ENCODE measurements at places on chromosomes 5 and 9.

- no peak for DNase-seq
These were observed 202.7 kb upstream of the RGMB start for GRCh38 chr5:98570661-98571191.

GRCh38 chr9:98009936-98010335, 26.8 kb downstream of the ANP32B start:
- DNase-seq = no peak

- no peak for DNase-seq
These were observed 291.2 kb downstream of the BRINP1 start for GRCh38 chr9:119078015-119078414.

GRCh38 chr5:42993516-42994245, 46.4 kb downstream of the ANXA2R start:
- no peak for DNase-seq

GRCh38 chr5:39716532-39717028, 291.8 kb upstream of the DAB2 start:
- peak; percentile 9 for DNase-seq

GRCh38 chr9:37730256-37730655, 23.3 kb upstream of the TRMT10B start:
- DNase-seq = no peak

- no peak for DNase-seq
These were observed 23.8 kb downstream of the POLR1E start for GRCh38 chr9:37509536-37509935.

DNA sequence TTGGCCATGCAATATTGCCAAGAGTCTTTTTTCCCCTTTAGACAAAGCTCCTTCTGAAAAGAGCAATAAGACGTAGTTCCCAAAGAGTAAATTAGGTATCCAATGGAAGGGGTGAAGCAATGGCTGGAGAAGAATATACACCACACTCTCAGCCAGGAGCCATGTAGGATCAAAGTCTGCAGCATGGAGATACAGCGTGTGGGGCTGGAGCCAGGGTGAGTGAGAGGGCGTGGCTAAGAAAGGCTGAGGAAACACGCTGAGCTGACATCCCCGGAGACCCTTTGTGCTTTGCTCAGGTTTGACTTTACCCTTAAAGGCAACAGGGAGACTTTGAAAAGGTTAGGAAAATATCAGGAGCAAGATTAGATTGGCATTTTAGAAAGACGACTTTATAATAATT, 87.1 kb upstream of the ELL2 start:
- DNase-seq = no peak

GRCh38 chr5:14465116-14465515, 116.5 kb upstream of the OTULINL start:
- DNase-seq = no peak

- DNase-seq = no peak
These were observed 681 bp upstream of the TMEFF1 start for GRCh38 chr9:100472268-100472667.

DNA sequence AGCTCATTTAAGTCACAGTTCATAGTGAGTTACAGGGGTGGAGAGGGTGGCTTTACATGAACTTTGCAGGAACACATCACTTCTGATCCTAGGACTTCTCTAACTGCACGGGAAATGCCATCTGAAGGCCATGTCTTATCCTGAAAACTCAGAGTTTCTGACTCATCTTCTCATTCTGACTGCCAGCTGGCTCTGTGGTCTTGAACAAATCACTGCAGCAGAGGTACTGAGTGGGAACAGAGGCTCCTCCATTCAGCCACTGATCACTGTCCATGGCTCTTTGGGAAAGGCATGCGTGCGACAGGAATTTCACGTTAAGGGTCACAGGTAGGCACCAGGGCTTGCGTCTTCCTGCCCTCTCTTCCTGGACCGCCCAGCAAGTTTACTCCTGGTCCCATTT, 114.6 kb upstream of the LRRTM2 start:
- no peak for DNase-seq

DNA sequence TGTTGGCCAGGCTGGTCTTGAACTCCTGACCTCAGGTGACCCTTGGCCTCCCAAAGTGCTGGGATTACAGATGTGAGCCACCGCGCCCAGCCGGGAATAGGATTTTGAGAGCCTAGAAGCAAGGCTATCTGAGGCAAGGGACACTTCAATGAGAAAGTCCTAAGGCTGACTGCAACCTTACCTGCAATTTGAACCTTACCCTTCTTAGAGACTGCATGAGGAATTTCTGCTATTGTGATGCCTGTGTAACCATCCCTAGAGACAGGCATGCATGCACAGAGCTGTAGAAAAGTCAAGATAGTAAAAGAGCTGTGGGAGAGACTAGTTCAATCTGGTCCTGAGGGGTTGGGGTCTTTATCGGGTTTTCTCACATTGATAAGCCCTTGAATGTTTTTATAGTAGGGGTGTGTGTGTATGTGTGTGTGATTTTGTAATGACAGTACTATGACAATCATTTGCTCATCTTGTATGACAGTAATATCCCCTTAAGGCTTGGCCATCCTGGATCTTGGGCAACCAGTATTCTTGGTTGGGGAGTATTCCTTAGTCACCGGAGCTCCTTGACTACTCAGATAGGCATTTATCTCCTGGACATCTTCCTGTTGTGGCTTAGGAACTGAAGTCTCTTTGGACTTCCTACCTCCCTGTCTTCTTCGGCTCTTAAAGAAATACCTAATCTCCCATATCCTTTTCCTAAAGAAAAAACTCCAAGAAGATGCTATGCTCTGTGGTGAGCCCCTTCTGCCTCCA, 11.2 kb downstream of the DNAJB5 start:
- no peak for DNase-seq

DNA sequence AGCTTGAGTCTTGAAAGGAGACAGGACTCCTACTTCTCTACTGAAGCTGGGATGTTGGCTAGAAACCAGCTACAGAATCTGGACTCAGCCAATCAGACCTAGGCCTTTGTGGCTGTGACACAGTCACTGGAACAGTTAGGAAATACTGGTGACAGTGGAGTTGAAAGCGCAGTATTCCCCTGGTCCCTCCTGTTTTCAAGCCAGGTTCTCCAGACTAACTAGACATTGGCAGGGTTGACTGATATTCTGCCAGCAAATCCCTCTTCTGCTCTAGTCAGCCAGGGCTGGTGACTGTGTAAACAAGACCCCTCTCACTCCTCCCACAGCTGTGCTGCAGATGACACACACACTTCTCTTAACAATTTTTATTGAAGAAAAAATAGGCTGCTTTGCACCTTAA, 8.7 kb downstream of the SHROOM1 start:
- DNase-seq = no peak

- no peak for DNase-seq
These were observed 36.0 kb downstream of the RCL1 start for GRCh38 chr9:4828761-4829160.

DNA sequence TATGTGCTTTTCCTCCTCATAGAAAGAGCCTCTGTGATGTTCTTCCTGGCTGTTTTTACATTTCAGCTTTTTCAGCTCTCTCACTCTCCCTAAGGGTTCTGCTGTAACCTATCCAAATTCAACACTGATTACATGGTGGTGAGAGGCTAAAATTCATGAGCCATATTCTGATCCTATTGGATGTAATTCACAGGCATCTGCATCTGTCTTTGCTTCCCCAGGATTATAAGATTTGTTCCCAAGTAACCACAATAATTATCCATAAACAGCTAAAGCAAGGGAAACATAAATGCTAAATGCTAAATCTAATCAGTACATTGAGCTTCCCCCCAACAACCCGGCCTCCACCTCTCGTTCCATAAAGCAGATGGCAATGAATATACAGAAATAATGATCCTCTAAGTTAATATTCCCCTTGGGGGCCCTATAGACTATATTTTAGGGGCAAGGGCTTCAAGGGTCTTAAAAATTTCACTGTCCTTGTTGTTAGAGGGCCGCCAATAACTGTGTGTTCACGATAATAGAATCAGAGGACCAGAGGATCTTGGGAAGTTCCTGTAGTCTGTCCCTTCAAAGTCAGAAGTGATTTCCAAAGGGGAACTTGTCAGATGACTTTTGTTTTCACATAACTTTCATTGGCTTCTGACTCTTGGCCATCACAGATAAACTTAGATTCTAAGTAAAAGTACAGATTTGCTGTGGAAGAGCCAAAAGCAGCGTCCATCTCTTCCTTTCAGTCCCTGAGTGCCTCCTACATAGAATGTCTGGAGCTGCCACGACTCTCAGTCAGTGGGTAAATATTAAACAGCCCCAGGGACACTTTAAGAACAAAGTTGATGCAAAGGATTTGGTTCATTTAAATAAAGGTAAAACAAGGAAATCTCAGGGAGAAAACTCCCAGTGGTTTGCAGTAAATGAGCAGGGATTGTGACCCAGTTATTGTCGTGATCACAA, 125.6 kb downstream of the ALDH1A1 start:
- DNase-seq = no peak

- DNase-seq = no peak
These were observed 331.8 kb downstream of the KDM4C start for GRCh38 chr9:7089406-7090193.

- no peak for DNase-seq
These were observed 2.2 kb upstream of the SLC38A9 start for GRCh38 chr5:55714339-55714738.

DNA sequence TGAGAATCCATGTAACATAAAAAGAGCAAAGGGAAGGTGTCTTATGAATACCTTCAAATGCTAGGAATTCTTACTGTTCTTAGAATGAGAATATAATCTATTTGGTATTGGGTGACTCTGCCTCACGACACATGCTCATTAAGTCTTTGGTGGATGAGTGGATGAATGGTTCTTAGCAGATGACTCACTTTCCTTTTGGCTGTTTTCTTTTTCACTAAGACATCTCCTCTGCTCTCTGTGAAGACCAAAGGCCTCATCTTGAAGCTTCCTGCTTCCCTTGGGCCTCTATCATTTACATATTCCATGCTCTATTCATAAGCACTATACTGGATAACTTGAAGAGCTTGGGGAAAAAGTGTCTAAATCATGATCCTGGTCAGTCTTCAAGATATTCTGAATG, 468.1 kb downstream of the SPATA31D1 start:
- DNase-seq = no peak

GRCh38 chr9:125851979-125852378, 104.8 kb downstream of the PBX3 start:
- no peak for DNase-seq

DNA sequence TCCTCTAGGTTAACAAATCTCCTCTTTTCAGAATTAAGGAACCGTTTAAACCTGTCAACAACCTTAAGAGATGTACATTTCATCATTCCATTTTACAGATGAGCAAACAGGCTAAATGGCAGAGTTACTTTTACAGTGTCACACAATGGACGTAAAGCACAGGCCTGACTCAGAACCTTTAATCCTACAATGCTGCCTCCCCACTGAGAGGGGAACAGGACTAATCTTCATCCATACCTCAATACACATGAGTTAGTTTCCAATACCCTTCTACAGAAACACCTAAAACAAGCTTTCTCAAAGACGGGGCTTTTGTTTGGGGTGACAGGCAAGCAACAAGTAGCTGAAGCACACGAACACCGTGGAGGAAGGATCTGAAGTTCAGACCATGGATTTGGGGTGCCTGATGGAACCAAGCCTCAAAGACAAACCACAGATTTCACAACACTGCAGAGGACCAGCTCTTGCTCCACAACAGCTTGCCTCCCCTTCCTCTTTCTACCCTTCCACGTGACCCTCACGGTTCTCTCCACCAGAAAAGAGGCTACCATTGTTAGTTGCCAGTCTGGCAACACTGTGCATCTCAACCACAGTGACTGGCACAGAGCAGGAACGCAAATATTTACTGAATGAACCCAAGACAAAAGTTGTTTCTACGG, 1.8 kb downstream of the RNF130 start:
- DNase-seq = no peak

- no peak for DNase-seq
These were observed 27.5 kb downstream of the CORO2A start for GRCh38 chr9:98164912-98165311.

- DNase-seq = no peak
These were observed 149.7 kb upstream of the EFNA5 start for GRCh38 chr5:107820429-107820828.

- no peak for DNase-seq
These were observed 249.6 kb downstream of the NSG2 start for GRCh38 chr5:174294891-174295620.

DNA sequence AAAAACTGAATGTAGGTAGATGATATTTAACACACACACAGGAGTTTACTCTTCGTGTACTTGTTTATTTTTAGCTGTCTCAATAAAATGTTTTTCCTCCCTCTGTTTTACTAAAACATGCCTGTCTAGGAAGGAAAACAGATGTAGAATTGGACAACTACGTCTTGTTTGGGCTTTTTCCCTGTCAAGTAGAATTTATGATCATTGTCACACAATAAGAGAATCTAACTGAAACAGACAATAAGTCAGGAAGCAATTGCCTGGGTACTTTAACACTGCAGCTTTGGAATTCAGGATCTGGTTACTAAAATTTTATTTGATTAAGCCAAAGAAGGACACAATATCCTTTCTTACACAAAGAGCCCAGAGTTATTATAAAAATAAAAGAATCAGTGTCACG, 164.2 kb downstream of the ZDHHC21 start:
- DNase-seq = no peak

- no peak for DNase-seq
These were observed 48.3 kb downstream of the EHMT1 start for GRCh38 chr9:137666955-137667670.

DNA sequence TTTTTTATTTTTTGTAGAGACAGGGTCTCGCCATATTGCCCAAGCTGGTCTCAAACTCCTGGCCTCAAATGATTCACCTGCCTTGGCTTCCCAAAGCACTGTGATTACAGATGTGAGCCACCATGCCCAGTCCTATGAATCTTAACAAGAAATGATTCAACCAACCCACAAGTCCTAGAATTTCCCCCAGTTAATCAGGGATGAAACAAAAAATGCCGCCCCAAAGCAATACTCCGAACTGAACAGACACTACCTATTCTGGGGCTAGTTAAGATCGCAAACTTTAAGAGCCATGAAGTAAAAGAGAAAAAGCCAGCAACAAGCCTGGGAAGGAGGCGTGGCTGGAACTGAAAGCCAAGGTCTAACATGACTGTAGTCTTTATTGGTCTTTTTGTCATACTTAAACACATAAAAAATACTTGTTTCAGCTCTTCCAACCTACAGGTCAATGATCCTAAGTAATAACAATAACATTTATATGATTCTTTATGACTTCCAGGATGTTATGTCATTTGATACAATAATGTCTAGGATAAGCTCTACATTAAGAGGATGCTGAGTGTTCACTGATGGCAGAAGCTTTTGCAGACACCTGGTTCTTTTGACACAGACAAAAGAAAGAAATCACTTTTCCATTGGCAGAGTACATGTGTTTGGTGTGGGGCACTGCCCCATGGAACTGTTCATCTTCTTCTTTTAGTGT, 361.1 kb upstream of the TLE4 start:
- no peak for DNase-seq

GRCh38 chr5:138662599-138662998, 87.4 kb upstream of the HSPA9 start:
- DNase-seq = peak; percentile 28

- DNase-seq = no peak
These were observed 445.5 kb downstream of the GABRG2 start for GRCh38 chr5:162512935-162513565.

- no peak for DNase-seq
These were observed 157.2 kb upstream of the CDH18 start for GRCh38 chr5:20145240-20145639.

Data from stimulated activated CD4-positive, alpha-beta T cell treated with anti-CD3 and anti-CD28 coated beads, Interleukin-12 subunit alpha, Interleukin-12 subunit beta, amount 100 ng/mL, for 4 hours (primary cell).